ENCODE measurements at places on chromosomes 1 and 21.

DNA sequence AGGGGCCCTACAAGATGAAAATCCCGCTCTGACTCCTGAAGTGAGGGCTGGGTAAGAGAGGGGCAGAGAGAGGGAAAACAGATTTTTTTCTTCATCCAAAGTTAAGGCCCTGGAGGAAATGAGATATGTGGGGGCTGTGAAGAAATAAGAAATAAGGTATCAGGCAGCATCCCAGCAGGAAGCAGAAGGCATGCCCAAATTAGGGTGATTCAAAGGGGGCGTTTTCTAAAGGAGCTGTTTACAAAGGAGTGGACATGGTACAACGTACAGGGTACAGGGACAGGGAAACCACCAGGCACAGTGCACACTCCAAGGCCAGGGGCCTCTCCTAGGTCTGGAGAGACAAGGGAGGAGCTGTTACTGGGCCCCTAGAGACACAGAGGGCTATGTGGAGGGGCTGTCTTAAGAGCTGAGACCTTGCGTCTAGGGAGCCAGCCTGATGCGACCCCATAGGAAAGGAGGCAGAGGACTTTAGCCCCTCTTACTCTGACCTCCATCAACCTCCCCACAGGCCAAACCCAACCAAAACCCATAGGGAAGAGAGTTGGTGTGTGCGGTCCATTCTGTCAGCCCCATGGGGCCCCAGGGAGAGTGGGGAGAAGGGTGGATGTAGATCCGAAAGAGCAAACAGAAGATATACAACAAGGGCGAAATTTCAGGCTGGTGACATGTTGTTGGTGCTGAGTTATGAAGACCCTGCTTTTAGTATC is 38.6 kb downstream of the STYXL2 start:
- no peak for DNase-seq

GRCh38 chr1:234840843-234841242 is 230.9 kb upstream of the IRF2BP2 start:
- DNase-seq = no peak

GRCh38 chr1:105483436-105483835 is 1573.0 kb upstream of the PRMT6 start:
- DNase-seq = no peak

GRCh38 chr21:37230632-37231248 is 36.4 kb downstream of the VPS26C start:
- no peak for DNase-seq

DNA sequence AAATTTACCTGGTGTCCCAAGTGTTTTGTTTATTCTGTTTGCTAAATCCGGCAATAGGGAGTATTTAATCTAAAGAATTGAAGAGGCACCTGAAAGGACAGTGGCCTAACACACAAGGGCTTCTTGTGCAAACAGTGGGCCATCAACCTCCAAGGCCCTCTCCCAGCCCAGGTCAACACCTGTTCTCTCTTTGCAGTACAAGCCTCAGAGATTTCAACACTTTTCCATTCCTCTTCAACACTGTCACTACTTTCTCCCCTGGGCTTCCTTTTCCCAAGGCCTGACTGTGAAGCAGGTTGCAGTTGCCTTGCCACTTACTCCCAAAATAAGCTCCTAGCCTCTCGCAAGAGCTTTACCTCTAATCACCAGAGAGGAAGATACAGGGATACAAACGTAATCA is 3.2 kb upstream of the SNAPIN start:
- DNase-seq = no peak

GRCh38 chr1:236016782-236017400 is 48.0 kb downstream of the NID1 start:
- no peak for DNase-seq

- no peak for DNase-seq
These were observed 16.2 kb downstream of the HSD11B1 start for GRCh38 chr1:209720826-209721225.

DNA sequence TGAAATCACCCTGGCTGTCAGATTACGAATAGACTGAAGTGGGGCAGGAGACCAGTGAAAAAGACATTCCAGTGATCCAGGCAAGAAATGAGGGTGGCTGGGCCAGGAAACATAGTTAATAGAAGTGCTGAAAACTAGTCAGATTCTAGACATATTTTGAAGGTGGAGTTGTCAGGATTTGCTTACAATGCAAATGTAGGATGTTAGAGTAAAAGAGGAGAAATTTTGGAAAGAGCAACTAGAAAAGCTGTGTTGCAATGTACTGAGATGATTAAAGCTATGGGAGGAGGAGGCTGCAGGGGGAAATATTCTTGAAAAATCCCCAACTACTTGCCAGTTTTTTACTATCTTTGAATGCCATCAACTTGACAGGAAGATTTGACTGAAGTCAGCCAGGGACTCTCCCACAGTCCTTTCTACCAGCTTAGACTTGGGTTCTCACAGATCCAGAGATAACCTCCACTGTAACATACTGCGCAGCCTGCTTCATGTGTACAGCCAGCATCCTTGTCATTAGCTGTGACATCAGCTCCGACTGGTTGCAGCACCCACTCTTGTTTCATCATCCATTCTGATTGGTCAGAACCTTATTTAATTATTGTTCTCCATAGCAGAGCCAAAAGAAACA is 109.7 kb downstream of the TSEN15 start:
- DNase-seq = no peak

DNA sequence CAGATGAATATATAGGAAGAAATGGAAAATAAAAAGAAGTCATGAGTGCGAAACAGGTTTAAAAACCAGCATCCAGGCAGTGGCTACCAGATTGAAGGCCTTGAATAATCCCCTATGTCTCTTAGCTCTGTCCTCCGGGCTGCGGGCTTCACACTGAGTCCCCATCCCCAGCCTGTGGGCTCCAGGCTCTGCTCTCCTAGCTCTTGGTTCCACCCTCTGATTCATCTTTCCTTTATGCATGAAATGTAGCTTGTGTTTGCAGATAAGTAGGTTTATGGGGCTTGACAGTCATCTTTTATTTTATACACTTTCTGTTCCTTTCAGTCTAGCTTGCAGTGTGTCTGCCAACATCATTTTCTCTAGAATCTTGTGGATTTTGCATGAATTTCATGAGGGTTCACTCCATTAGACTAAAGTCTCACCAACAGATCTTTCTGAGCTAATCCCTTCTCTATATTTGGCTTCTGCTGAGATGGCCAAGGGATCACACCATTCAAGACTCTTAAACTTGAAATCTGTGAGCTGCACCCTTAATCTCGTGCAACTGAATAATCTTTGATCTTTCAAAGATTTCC is 174.5 kb downstream of the PLPPR4 start:
- DNase-seq = no peak

Data from NCI-H2081 (cell line).